Stimulated activated CD8-positive, alpha-beta memory T cell treated with anti-CD3 and anti-CD28 coated beads, Interleukin-4, amount 100 ng/mL, for 1 hour (primary cell): ENCODE measurements at places on chromosomes 7 and 10.

DNA sequence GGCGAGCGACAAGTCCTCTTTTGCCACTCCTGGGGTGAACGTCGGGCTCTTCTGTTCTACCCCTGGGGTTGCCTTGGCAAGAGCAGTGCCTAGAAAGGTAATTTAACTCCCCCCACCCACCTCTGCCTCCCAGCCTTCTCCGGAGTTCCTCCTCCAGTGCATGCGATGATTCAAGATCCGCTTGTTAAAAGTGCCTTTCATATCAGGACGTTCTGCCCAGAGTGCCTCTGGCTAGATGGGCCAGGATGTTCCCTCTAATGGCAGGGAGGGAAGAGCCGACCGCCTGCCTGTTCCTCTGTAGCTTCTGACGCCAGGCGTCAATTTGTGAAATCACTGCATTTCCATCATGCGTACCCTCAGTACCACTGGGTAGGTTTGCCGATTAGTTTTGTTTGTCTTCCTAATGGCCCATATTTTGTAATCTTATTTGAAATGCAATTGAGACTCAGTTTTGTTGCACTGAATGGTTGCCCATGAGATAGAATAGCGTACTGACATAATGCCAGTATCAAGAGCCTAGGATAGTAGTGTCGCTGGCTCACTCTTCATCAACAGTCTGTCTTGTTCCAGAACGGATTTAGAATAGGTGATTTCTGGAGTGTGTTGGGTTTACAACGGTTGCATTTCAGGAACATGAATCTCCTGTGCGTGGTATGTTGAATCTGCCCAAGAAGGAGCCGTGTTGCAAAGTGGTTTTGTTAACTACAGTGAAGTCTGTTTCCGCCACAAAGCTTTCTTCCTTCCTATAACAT lies 13.5 kb downstream of the ECHDC3 start:
- no peak for DNase-seq

GRCh38 chr7:1873857-1874589 lies 203.9 kb downstream of the ELFN1 start:
- no peak for DNase-seq

GRCh38 chr10:58180666-58181065 lies 87.0 kb downstream of the IPMK start:
- no peak for DNase-seq

GRCh38 chr10:114933588-114933987 lies 4.4 kb upstream of the TRUB1 start:
- no peak for DNase-seq

GRCh38 chr10:72340510-72341261 lies 14.0 kb downstream of the DNAJB12 start:
- no peak for DNase-seq

DNA sequence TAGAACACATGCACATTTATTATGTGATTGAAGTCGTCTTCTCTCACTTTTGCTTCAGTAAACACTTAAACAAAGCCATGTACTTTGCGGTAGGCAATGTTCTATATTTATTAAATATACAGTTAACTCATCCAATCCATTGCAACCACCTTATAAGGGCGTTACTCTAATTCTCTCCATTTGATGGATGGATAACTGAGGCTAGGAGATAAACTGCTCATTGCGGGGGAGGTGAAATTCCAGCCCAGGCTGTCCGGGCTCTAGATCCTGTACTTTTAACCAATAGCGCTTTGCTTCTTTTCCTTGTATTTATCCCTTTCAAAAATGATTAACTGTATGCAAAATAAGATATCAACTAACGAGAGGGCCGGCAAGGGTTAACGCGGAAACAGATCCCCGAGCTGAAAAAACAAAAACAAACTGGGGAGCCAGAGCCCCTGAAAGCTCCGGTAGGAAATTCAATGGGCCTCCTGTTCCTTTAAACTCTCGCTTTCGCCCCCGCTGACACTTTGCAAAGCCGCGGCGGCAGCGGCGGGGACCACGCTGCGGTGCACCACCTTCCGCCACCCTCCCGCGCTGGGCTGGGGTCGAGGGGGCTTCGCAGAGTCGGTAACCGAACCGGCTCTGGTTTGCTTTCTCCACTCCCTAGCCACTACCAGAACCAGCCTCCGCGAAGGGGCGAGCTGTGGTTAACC lies 1.0 kb upstream of the PLXDC2 start:
- DNase-seq = no peak

- no peak for DNase-seq
Observed at GRCh38 chr10:102710609-102711008, 3.6 kb downstream of the ARL3 start.

DNA sequence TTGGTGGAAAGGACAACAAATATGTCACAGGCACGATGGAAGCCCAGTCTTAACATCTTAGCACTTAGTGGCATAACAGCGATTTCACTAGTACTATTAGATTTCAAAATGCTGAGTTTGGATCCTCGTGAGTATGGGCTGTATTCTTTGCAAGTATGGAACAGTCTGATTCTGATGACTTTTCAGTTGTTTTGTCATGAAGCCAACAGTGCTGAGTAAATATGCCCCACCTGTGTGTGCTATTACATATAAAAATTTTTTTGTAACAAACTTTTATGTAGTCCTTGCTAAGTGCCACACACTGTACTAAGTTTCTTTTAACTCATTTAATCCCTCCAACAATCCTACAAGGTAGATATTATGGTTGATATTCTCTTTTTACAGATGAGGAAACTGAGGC lies 30.8 kb downstream of the MTURN start:
- no peak for DNase-seq

DNA sequence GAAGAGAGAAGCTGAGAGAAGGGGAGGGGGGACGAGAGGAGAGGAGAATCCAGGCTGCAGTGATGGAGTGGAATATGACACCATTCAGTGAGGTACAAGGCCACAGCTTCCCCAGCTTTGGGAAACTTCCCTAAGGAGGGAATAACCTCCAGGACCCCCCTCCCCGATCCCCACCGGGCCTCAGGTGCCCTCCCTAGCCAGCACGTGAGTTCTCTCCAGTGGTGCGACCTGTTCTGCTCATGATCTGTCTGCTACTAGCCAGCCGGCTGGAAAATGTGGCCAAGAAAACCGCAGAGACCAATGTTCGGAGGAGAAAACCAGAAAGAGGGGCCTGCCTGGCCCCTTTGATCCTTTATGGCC lies 39.9 kb upstream of the AGK start:
- no peak for DNase-seq

DNA sequence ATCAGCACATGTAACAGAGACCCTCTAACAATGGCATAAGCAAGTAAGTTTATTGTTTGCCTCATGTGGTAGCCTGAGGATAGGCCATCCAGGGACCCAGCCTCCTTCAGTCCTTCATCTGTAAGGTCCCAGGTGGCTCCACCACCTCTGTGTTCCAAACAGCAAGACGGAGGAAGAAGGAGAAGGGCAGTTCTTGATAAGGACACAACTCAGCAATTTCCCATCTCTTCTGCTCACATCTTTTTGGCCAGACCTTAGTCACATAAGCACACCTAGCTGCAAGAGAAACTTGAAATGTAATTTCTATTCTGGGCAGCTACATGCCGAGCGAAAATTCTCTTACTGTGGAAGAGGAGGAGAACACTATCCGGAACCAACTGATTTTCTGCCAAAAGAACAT lies 33.9 kb downstream of the DCLRE1A start:
- DNase-seq = no peak

DNA sequence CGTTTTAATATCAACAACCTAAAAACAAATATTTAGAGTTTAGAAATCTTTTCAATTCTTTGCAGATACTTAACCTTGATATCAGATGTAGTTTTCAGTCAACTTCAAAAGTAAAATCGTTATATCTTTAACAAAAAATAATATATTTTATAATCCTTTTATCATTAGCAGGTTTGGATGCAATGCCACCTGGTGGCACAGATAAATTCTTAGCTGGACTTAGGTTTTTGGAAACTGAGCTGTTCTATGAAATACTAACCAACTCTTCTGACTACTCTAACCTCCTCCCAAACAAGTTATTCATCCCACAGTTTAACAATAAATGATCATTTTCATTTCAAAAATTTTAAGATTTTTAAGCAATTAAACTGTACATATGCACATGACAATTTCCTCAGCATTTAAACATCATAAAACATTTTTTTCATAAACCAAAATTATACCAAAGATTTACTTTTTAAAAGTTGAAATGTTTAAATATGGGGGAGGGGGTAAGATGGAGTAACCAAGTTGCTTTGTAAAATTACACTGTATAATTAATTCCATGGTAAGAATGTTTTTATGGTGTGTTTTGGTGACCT lies 56.9 kb downstream of the HIBADH start:
- no peak for DNase-seq

GRCh38 chr7:41779918-41780317 lies 77.0 kb upstream of the INHBA start:
- DNase-seq = no peak

DNA sequence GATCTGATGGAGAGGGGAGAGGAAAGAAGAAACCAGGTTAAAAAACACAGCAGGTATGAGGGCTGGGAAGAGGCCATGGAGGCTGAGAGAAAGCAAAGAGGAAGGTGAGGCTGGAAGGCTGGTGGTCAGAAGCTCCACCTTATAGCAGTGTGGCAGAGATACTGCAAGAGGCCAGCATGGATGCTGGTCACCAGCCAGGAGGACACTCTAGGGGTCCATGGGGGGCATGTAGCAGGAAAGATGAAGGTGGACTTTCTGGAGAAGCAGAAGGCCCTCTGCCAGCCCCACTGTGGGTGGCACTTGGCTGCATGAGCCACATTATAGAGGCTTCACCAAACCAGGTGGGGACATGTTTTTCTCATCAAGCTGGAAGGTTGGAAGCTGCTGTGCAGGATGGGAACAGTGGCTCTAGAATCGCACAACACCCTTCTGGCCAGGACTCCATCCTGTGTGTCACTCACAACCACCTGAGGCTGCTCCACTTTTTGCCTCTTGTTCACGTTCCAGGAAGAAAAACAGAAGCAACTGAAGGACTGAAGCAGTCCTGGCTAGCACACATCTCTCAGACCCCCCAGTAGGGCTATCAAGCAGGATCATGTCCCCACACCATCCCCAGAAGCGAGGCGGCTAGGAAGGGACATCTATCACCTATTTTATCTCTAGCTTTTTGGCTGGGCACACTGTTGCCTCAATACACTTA lies 587.5 kb upstream of the MGMT start:
- no peak for DNase-seq

DNA sequence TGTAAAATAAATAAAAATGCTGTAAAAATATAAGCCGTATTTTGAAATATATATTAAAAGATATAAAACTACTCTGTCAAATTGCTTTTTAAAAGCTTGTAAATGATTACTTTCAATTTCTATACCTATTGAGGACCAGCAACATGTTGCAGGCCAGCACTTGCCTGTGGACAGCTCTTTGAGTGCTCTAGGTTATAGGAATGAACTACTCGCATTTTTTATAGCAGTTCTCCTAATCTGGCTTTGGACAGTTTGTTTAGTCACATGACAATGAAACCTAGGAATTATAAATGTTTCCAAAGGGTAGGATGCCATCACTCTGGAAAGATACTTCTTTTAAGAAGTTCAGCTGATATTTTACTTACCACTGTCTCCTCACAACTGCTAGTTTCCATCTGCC lies 117.7 kb upstream of the PTPRZ1 start:
- DNase-seq = no peak

GRCh38 chr10:13402021-13402420 lies 53.9 kb upstream of the SEPHS1 start:
- DNase-seq = no peak

GRCh38 chr10:77299320-77299719 lies 338.3 kb downstream of the KCNMA1 start:
- DNase-seq = no peak

DNA sequence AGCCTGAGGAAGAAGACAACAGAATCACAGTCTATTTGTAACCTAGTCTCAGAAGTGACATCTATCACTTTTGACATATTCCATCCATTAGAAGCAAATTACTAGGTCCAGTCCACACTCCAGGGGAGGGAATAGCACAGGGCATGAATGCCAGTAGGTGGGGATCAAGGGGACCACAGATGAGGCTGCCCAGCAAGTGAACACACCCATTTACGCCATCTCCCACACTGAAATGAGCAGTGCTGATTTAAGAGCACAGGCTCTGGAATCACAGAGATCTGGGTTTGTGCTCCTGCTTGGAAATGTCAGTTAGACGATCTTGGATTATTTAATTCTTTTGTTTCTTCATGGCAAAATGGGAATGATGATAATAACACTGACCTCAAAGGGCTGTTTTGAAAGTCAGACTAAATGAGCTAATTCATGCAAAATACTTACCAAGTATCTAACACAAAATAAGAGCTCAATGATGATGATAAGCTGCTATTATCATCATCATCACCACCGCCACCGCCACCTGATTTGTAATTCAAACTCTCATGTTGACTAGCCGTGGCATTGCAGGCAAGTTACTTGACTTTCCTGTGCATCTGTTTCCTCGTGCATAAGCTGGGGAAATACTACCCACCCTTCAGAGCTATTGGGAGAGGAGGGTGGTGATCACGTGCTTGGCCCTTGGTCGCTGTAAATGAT lies 138.9 kb upstream of the KLF14 start:
- no peak for DNase-seq

DNA sequence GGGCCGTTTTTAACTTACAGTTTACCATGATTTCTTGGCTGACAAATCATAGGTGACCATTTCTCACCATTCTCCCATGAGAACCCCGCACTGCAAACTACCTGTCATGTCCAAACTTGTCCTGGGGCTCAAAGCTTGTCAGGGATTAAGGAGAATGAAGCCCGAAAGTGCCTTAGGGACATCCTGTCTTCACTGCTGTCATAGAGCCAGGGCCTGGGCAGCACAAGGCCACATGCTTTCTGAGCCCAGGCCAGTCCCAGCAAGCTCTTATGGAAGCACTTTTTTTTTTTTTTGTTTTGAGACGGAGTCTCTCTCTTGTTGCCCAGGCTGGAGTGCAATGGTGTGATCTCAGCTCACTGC lies 33.9 kb downstream of the CCM2 start:
- no peak for DNase-seq

- DNase-seq = no peak
Observed at GRCh38 chr10:67438605-67439304, 257.2 kb downstream of the CTNNA3 start.

- DNase-seq = no peak
Observed at GRCh38 chr7:110854651-110855050, 236.3 kb upstream of the LRRN3 start.

GRCh38 chr7:67597161-67597560 lies 600.5 kb downstream of the TYW1 start:
- DNase-seq = no peak

DNA sequence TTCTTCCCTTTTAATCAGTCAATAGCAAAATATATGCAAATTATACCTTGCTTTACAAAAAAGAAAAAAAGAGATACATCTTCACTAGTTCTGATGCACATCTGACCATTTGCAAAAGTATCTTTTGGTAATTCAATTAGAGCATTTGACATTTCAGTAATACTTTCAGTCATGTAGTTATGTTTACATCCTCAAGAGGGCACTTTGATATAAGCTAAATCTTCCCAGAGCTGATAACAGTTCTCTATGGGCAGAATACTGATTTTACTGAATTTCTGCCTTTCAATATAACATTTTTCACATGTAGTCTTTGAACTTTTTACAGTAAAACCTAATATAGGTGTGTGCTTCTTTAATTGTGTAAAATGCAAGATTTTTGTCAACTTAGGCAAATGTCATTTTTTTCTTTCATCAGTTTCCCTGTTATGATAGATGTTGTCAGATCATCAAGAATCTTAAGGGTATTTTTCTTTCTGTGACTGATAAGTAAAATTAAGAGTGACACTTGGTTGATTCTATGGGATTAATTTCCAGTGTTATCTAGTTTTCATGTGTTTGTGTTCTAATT lies 703.5 kb upstream of the SEMA3D start:
- no peak for DNase-seq
